ENCODE measurements at places on chromosomes 16 and 17.
A peak's percentile ranks its signal among the peaks of the same experiment; 100 is the strongest.

DNA sequence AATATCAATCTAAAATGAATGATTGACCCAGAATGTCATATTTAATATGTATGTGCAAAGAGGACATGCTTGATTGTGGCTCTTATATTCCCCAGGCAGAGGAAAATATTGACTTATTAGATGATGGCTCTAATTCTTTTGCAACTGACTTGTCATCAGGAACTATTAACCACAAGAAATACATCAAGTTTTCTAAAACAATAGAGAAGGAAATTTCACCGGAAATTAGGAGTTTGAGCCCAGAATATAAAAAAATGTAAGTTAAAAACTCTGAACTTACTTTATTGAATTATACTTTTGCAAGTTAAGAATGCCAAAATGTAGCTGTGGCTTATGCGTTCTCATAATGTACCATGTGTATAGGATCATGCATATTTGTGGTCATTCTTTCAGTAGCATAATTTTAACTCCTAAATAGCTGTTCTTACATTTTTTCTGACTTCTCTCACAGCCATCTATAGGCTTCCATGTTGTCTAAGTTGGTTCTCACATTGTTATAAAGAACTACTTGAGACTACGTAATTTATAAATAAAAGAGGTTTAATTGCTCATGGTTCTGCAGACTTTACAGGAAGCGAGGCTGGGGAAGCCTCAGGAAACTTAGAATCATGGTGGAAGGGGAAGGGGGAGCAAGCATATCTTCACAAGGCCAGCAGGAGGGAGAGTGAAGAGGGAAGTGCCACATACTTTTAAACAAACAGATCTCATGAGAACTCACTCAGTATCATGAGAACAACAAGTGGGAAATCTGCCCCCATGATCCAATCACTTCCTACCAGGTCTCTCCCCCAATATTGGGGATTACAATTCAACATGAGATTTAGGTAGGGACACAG, 11.6 kb downstream of the EFCAB13 start:
- no peaks in the 10 kb centered on the region for H3K27me3 ChIP-seq
- no peak overlapping the region for H3K4me3 ChIP-seq
- H3K36me3 ChIP-seq, result no peaks in the 10 kb centered on the region
- no peak for DNase-seq
- no peak overlapping the region for H3K27ac ChIP-seq

DNA sequence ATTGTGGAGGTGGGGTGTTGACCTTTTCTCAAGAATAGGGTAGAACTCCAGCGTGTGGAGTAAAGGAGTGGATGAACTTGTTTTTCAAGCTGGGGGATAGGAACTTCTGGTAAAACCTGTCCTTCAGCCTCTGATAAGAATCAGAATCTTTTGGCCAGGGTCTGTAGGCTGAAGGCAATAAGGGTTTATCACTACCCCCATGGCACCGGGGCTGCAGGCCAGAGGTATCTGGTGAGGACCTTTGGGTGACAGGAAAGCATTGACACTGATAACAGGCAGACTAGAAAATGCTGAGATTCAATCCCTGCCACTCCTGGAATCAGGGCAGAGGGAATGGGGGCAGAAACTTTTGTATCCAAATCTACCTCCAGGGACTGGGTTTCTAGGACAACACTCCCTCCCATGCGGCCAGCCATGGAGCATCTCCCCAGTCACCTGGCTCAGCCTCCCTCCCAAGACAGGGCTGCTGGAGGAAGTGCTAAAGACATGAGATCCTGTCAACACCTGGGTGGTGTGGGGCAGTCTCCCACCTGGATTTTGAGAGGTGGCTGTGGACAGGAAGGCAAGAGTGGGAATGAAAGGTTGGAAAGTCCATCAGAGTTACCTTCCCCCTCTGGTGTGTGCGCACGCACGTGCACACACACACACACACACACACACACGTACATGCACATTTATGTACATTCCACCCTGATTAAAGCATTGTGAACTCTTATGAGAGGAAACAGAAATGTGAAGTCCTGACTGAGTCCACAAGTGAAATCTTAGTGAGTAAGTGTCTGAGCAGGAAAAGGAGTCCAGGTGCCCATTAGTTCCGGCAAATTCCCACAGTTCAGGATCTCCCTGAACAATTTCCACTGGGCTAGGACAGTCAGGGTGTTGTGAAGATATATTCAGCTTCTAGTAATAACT, 53.1 kb upstream of the MARCHF10 start:
- H3K4me1 ChIP-seq, result peaks cover 12% of the 10 kb centered on the region
- H3K4me3 ChIP-seq, result no peak overlapping the region
- H3K36me3 ChIP-seq, result no peaks in the 10 kb centered on the region
- H3K27ac ChIP-seq, result no peak overlapping the region

GRCh38 chr16:81548876-81549546, 104.4 kb downstream of the CMIP start:
- peaks cover 46% of the 10 kb centered on the region for H3K4me1 ChIP-seq
- H3K36me3 ChIP-seq, result no peaks in the 10 kb centered on the region
- H3K4me3 ChIP-seq, result no peak overlapping the region
- no peak overlapping the region for H3K27ac ChIP-seq
- no peaks in the 10 kb centered on the region for H3K27me3 ChIP-seq
- DNase-seq, result no peak

GRCh38 chr17:66713533-66714042, 121.3 kb upstream of the CACNG5 start:
- no peak overlapping the region for H3K27ac ChIP-seq
- no peaks in the 10 kb centered on the region for H3K27me3 ChIP-seq
- H3K36me3 ChIP-seq, result no peaks in the 10 kb centered on the region
- H3K4me1 ChIP-seq, result no peaks in the 10 kb centered on the region

DNA sequence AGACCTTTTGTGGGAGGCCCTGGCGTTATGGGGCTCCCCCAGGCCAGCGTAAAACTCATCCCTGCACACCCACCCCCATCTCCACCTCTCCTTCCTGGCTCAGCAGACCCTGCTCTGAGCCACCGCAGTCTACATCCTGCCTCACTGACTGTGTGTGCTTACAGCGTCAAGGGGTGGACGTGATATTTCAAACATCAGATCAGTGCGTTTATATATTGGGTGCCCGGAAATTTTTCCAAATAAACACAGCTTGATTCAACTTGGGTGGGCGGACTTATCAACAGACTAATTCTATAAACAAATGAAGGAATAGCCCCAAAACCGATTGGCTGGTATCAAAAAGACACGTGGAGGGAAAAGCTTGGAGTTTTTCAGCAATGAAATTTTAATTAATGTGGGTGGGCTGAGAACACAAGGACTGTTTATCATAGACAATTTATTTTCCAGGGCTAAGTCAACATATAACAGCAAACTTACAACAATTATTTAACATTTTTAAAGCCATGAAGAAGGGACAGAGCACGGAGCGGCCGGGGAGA, at the start of gene FOXL1:
TSS of gene FOXL1 (plus strand) at position 489 of the 539 bp plus-strand sequence. CDS start 175 bp downstream, outside the sequence.
- peak; percentile 78 for DNase-seq
- no peaks in the 10 kb centered on the region for H3K27me3 ChIP-seq
- peak within 1 kb of the TSS; percentile 86 for H3K27ac ChIP-seq
- peaks cover 47% of the 10 kb centered on the region for H3K4me1 ChIP-seq
- no peaks in the 10 kb centered on the region for H3K36me3 ChIP-seq

- no peaks in the 10 kb centered on the region for H3K27me3 ChIP-seq
- H3K27ac ChIP-seq, result peak overlapping the region; percentile 77
- H3K4me1 ChIP-seq, result no peaks in the 10 kb centered on the region
- peak overlapping the region; percentile 83 for H3K4me3 ChIP-seq
- 0 out of 2 replicates have a peak, but pooled peaks cover under 1% of the 10 kb centered on the region for H3K36me3 ChIP-seq
Observed at GRCh38 chr16:30609002-30609925, 925 bp downstream of the ZNF689 start.

DNA sequence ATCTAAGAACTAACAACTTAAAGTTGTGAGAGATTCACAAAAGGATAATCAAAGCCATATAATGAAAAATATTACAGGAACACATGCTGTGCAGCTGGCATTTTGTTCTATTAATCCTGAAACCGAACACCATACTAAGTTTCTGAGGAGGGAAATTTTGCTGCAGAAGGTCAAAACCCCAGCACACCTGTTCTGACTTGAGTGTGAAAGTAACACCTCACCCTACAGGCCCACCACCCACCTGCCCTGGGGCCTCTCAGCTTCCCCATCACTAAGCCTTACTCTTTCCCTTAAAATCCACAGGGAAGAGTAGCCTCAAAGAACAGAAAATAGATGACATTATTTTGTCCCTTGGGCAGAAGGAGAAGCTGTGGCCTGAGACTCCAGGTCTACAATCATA, 44.8 kb downstream of the STAT5A start:
- H3K27me3 ChIP-seq, result no peaks in the 10 kb centered on the region
- H3K36me3 ChIP-seq, result peaks cover 63% of the 10 kb centered on the region
- peaks cover 24% of the 10 kb centered on the region for H3K4me1 ChIP-seq
- no peak for DNase-seq

DNA sequence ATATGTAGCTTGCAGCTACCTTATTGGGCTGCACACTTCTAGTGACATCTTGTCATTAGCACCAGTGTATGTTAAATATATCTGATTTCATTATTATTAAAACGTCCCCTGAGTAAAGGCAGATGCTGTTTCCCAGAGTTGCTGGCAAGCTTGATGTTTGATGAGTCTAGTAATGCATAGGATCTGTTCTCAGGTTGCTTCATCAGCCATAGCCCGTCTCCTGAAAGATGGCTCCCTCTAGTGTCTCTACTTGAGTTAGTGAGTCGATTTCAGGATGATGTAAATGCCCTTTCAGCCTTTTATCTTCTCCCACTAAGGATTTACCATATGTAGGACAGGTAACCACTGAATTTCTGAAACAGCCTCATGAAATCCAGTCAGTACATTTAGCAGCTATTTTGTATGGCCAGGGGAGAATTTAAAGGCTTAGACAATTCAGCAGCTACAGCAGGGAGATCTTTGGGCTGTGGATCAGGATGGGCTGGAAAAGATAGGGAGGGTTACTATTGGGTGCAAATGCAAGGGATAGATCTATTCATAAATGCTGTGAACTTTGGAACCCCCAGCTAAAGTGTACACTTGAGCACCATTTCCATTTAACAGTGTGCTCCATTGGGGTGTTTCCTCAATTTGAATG, 376.3 kb downstream of the CNTNAP4 start:
- no peaks in the 10 kb centered on the region for H3K27me3 ChIP-seq
- H3K36me3 ChIP-seq, result no peaks in the 10 kb centered on the region
- no peak overlapping the region for H3K27ac ChIP-seq
- H3K4me1 ChIP-seq, result no peaks in the 10 kb centered on the region

DNA sequence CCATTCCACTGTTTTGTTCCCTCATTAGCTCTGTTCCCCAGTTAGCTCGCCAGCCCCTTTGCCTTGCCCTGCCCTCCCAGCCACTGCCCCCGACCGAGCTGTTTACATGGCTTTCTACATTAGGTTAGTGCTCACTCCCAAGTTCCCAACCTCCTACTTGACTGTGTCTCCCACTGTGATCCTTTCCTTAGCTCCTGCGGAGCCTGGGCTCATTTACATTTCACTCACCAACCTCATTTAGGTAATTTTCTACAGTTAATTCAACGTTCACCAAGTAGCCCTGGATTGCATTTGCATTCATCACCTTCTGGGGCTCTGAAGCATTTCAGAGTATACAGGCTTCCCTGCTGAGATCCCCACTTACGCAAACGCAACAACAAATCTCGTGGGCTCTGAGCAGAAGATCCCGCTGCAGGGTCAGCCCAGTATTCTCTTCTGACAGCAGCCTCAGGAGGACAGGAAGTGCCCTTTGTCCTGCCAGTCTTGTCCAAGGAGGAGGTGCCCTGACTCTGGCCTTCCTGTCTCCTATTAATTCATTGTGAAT, 325.8 kb upstream of the CCL2 start:
- no peaks in the 10 kb centered on the region for H3K4me1 ChIP-seq
- H3K36me3 ChIP-seq, result no peaks in the 10 kb centered on the region
- H3K4me3 ChIP-seq, result no peak overlapping the region
- DNase-seq, result no peak
- peaks cover 29% of the 10 kb centered on the region for H3K27me3 ChIP-seq

- peaks cover 17% of the 10 kb centered on the region for H3K27me3 ChIP-seq
- no peak overlapping the region for H3K4me3 ChIP-seq
- no peaks in the 10 kb centered on the region for H3K36me3 ChIP-seq
- no peak overlapping the region for H3K27ac ChIP-seq
- no peak for DNase-seq
Observed at GRCh38 chr17:77635176-77635575, 323.3 kb upstream of the TNRC6C start.

- peak; percentile 70 for DNase-seq
- H3K4me3 ChIP-seq, result no peak overlapping the region
- H3K36me3 ChIP-seq, result no peaks in the 10 kb centered on the region
- H3K27ac ChIP-seq, result no peak overlapping the region
- no peaks in the 10 kb centered on the region for H3K27me3 ChIP-seq
- peaks cover 9% of the 10 kb centered on the region for H3K4me1 ChIP-seq
Observed at GRCh38 chr17:4249452-4250029, 14.2 kb downstream of the ANKFY1 start.

GRCh38 chr17:48907713-48908046, 527 bp upstream of the UBE2Z start:
- H3K36me3 ChIP-seq, result peaks cover 7% of the 10 kb centered on the region
- peaks cover 44% of the 10 kb centered on the region for H3K4me1 ChIP-seq
- H3K27ac ChIP-seq, result peak overlapping the region; percentile 99
- H3K4me3 ChIP-seq, result peak overlapping the region; percentile 88
- H3K27me3 ChIP-seq, result no peaks in the 10 kb centered on the region
- peak; percentile 75 for DNase-seq

DNA sequence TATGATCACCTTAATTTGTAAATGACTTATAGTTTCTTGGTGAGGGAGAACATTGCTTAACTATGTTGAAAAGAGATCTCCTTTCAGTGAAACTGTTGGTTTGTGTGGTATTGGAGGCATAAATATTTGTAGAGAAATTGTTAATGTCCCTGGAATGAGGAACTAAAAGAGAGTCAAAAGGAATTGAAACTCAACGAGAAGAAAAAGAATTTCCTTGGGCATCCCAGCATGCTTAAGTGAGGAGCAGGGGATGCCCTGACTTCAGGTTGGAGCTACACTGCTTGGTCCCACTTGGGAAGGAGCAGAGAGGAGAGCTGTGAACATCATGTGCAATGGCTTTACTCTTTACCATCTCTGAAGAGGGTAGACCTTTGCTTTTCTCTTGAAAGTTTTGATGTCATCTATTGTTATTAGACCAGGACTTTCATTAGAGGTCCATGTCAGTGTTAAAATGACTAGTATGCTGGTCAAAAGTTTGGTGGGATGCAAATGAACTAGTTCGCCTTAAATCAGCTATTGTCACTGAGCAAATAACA, 21.7 kb downstream of the KRT23 start:
- peak; percentile 80 for DNase-seq
- H3K36me3 ChIP-seq, result no peaks in the 10 kb centered on the region
- no peaks in the 10 kb centered on the region for H3K27me3 ChIP-seq
- no peak overlapping the region for H3K4me3 ChIP-seq
- H3K4me1 ChIP-seq, result peaks cover 29% of the 10 kb centered on the region
